NCI-H1048 (cell line): ENCODE measurements at places on chromosomes 3 and 15.

- DNase-seq = no peak
Observed at GRCh38 chr15:63857461-63857856, 23.7 kb upstream of the HERC1 start.

GRCh38 chr3:111324645-111325044 lies 217.4 kb upstream of the CD96 start:
- no peak for DNase-seq

DNA sequence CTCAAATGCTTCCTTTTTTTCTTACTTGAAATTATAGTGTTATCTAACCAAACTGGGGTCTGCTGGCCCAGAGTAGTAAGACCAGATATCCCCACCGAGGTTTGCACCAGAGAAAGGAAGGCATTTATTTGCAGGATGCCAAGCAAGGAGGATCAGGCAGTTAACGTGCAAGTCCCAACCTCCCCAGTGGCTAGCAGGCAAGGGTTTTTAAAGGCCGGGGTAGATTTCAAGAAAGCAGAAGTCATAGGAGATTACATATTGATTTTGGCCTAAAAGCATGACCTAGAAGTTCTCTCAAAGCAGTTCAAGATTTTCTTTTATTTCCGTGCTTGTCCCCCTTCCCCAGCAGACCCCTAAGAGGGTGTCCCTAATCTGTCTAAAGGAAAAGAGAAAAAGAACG lies 32.8 kb upstream of the STRIT1 start:
- DNase-seq = no peak

DNA sequence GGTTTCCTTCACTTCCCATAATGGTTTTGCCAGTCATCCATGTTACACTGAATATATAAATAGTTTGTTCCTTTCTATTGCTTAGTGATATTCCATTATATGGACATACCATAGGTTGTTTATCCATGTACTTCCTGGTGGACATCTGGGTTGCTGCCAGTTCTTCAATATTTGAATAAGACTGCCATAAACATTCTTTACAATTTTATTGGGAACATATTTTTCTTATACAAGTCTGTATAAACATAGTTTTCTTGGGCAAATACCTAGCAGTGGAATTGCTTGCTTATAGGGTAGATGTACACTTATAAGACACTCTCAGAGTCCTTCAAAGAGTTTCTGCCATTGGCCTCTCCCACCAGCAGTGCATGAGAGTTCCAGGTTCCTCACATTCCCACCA lies 231.4 kb downstream of the OPA1 start:
- no peak for DNase-seq
